ENCODE measurements at places on chromosomes 5 and 9.
A peak's percentile ranks its signal among the peaks of the same experiment; 100 is the strongest.

DNA sequence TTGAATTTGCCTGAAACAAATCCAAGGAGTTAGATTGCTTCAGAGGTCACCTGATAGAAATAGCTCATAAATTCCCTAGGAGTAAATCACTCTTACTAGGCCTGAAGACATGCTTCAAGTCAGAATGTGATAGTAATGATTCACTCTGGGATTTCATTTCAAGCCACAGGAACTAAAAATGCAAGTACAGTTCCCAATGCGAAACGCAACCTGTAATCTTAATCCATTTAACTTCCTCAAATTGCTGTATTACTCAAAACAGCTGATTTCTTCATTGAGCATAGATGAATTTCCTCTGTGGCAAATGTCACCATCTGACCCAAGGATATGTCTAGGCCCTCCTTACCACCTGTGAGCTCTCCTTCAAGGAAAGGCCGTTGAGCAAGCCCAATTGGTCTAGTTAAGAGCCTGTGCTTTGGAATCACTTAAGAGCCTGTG is 32.1 kb upstream of the IL6ST start:
- no peak for DNase-seq

DNA sequence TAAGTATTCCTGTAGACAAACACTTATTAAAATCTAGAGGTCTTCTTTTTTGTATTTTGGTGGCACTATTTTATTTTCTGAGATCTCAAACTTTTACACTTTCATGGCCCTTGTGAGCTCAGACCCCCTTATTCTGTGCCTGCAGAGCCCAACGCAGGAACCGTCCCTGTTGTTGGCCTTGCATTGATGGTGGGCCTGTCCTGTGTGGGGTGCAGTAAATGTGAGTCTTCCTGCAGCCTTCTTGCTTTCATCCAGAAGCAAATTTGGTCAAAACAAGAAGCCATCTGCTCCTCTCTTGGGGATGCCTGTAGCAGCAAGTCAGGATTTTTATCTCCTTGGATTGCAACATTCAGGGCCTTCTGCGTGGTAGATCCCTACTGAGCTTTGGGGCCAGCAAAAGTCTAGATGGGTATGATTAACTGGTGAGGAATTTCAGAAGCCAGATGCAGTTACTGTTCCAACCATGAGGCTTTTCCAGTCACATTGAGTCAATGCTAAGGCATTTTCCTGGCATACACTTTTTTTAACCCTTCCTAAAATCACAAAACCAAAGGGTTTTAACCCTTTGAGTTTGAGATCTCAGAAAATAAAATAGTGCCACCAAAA is 31.7 kb downstream of the BASP1 start:
- DNase-seq: peak; percentile 44

DNA sequence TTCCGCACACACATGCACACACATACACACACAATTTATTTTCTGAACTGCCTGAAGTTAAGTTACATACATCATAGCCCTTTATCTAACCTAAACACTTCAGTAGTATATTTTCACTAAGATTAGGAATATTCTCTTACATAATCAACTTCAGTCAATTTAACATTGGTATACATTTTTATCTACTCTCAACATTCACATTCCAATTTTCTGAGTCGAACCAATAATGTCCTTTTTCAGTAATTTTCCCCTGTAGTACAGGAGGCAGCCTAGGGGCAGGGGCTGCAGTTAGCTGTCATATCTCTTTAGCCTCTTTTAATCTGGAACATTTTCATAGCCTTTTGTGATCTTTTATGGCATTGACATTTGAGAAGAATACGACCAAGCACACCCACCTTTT is 150.1 kb downstream of the DAB2IP start:
- DNase-seq: no peak

GRCh38 chr5:173984218-173984617 is 4.8 kb upstream of the C5orf47 start:
- peak; percentile 77 for DNase-seq

GRCh38 chr5:51806677-51807076 is 423.4 kb downstream of the ISL1 start:
- DNase-seq: no peak

DNA sequence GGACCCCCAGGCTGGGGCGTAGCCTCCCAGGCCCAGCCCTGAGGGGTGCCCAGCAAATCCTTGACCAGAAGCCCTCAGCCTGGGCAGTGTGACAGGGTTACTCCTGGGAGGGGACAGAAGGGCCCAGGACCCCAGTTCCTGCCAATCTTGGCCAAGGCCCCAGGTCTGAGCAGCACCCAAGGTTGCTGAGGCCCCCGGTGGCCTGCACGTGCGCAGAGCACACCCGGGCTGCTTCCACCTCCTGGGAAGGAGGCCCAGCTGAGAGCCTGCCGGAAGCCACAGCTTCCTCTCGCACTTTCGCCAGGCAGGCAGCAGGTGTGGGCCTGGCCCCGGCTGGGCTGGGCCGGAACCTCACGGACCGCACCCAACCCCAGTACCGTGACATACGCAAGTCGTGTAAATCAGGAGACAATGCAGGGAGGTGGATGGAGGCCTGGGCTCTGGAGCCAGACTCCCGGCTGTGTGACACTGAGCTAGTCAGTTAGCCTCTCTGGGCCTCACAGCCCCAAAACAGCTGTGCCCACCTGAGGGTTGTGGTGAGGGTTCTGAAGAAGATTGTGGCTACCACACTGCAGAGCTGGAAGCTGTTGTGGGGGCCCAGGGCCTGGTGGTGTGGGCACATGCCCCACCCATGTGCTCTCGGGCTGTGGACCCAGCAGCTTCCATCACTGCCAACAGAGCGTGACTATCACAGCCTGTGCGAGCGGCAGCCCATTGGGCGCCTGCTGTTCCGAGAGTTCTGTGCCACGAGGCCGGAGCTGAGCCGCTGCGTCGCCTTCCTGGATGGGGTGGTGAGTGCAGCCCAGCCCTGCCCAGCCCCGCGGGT is 5.1 kb downstream of the GRK6 start:
- peak; percentile 86 for DNase-seq

- peak; percentile 13 for DNase-seq
Measured at GRCh38 chr5:68272289-68272688, 56.7 kb downstream of the PIK3R1 start.
